ENCODE measurements at places on chromosomes 2 and 18.
A peak's percentile ranks its signal among the peaks of the same experiment; 100 is the strongest.

GRCh38 chr18:2424420-2424819, 146.9 kb downstream of the METTL4 start:
- DNase-seq = no peak

DNA sequence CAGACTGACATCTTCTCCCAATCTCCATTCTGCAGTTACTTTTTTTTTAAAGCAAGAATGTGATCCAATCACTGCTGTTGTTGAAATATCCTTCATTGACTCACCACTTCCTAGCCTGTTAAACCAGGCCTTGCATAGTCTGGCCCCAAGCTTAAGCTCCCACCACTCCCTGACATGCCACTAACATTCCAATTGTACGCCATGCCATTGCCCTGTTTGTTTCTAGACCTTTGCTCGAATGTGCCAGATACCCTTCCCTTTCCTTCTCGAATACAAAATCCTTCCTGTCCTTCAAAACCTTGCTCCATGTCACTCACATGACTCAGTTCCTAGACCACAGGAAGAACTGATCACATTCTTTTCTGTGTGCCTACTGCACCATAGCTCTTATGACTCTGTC, 224.2 kb downstream of the CYRIA start:
- DNase-seq = no peak

DNA sequence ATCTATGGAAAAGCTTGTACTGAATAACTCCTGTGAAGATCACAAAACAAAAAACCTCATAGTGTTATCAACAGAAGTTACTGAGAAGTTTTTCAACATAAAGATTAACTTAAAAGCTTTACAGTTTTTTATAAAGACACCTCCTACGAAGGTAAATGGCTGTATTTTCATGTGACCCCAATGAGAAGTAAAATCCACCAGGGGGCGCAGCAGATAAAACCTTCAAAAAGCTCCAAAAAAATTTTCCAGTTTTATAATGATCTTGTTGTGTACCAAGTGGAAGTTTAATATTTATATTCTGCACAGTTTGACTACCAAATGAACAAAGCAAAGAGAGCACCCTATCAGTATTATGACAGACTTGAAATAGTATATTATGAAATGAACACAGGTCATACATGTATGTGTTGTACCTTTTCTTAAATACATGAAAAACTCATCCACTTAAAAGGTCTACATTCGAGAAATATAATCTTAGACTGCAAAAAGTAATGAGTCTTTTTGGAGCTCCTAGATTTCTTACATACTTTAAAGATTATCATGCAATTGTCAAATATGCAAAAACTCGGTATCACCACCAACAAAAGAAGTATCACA, 38.5 kb downstream of the PNO1 start:
- DNase-seq = no peak

DNA sequence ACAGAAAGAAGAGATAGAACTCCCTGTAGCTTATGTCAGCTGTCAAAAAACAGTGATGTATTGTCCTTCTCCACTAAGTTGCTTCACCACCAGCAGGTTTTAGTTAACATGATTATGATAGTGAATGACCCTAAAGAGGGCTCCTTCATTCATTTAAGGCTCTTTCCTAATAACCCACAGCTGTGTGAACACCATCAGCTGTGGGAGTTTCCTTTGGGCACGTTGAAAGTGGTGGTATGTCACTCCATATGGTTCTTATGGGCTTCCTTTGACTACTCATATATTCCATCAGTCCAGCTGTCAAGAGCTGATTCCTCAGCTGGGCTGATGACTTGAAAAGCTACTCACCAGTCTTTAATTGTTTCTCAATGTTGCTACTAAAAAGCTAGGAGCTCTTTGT, 210.3 kb downstream of the UBE2E3 start:
- no peak for DNase-seq

DNA sequence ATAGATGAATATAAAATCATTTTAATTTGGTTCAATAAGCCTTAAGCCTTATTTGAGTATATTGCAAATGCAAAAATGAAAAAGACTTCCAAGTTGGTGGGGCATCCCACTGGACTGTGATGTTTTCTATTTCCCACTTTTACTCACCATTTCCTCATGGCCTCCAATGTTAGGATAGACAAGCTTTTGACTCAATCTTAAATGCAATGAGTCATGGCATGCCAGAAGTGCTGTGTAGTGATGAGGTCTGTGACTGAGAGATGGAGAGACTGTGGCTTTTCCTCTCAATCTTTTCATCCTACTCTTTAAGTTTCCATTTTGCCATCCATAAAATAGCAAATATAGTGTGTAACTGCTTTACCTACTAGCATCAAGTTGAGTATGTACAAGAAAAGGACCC, 1401.2 kb upstream of the CELF4 start:
- no peak for DNase-seq

DNA sequence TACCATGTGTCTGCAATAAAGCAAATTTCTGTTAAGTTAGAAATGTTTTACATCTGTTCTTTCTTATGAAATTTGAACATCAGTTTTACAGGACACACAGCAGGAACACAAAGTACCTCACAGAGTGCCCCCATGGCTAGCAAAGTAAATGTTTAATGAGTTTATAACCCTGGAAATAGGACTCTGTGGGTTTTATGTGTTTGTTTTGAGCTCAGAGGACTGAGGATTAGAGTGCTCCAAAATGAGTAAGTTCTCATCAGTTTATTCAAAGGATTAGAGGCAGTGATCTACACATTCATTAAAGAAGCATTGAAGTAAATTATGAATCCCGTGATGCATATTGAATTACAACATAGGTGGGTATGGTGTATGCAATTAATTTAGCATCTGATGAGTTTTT, 281.8 kb downstream of the GULP1 start:
- DNase-seq = peak; percentile 84

GRCh38 chr2:234979204-234980167, 27.7 kb downstream of the SH3BP4 start:
- DNase-seq = peak; percentile 19

- DNase-seq = no peak
Measured at GRCh38 chr2:30373881-30374302, 73.2 kb upstream of the LCLAT1 start.

GRCh38 chr2:154623819-154624218, 74.7 kb upstream of the KCNJ3 start:
- peak; percentile 70 for DNase-seq

- peak; percentile 86 for DNase-seq
Measured at GRCh38 chr18:62325806-62326645, 916 bp downstream of the TNFRSF11A start.

DNA sequence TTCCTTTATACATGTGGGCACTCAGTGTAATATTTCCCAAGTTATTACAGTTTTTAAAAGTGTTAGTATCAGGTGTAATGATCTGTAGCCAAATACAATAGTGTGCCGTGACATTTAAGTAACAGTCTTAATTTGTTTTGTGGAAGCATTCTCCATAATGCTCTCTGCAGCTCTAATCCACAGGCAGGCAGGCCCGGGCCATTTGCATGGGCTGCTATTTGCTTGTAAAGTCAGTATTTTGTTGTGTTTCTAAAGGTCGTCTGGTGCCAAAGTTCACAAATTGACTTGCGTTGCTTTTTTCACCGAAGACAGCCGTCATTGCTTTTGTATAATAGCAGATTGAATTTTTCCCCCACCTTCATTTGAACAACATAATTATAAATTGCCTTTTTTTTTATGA, 153.0 kb downstream of the GBX2 start:
- DNase-seq = no peak

GRCh38 chr2:4973973-4974372, 718.2 kb upstream of the SOX11 start:
- DNase-seq = no peak

DNA sequence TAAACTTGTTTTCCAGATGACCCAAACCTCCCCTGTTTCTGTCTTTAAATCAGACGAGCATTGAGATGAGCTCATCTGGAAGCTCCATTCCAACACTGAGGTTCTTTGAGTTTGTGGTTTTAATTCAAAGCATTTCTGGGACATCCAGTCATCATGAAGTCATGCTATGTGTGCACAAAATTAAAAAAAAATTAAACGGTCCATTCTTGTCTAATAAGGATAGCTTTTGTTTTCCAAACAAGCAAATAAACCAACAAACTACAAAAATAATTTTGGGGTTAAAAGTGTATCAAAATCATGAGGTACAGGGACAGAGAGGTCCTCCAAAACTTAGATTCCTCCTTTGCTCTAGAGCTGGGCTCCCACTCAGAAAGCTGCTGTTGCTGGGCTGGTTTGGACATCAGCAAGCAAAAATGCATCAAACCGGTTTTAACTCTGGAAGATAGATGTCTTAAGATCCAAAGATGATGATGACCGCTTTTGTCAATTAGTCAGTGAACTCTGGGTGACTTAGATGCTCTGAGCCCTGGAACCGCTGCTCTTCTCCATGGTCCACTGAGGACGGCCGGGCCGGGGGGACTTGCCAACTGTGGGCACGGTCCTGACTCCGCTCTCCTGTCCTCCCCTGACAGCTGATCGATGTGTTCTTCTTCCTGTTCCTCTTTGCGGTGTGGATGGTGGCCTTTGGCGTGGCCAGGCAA, 65.4 kb downstream of the TRPM8 start:
- no peak for DNase-seq

- DNase-seq = no peak
Measured at GRCh38 chr18:37343542-37343851, 222.1 kb downstream of the CELF4 start.

DNA sequence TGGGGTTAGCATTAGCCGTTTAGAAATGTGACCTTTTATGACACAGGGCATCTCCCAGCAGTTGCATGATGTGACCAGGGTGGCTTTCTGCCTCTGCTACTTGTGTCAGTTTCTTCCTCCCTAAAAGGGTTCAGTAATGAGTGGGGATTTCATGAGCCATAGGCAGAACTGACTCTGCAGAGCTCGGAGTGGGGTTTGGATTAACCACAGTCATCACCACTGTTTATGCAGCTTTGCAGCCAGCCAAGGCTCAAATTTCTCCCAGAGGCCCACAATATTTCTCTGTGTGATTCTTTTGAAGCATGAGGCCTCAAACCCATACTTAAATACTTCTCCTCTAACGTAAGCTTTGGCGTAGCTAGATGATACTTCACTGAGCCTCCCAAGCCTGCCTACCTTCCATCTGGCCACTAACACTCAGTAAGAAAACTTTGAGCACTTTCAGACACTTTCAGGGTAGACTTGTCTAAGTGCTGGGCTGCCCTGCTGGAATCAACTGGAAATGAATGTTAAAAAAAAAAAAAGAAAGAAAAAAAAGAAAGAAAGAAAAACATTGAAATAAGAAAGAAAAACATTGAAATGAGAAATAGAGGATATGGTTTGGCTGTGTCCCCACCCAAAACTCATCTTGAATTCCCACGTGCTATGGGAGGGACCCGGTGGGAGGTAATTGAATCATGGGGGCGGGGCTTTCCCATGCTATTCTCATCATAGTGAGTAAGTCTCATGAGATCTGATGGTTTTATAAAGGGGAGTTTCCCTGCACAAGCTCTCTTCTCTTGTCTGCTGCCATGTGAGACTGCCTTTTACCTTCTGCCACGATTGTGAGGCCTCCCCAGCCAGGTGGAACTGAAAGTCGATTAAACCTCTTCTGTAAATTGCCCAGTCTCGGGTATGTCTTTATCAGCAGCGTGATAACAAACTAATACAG, 11.5 kb upstream of the LAPTM4A start:
- DNase-seq = peak; percentile 17

DNA sequence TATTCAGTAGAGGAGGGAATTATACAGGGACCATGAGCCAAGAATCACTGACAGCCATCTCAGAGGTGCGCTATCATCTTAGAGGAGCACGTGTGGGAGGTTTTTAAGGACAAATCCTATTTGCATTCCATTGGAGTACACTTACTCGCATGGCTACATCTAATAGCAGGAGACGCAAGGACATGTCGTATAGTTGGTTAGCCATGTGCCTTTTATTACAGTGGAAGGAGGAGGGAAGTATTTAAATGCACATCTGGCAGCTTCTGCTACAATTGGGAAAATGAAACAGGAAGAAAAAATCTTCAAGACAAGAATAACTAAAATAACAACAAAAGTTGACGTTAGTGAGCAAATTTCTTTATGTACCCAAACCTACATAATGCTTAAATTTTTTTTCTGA, 86.5 kb upstream of the UGP2 start:
- DNase-seq = no peak

DNA sequence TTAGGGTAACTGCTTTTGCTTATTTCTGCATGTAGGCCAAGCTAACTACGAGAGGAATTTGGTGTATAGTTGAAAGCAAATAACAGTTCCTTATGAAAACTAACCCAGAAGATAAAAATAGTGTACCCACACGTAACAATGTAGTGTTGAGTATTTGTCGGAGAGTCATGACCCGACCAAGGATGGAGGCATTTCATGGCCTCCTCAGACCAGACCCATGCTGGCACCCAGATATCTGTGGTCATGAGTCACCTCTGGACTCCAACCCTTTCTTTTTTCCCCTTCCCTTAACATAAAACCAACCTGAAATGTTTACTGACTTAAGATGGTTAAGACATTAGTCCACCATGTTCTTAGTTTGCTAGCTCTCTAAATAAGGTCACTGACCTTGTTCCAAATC, 318.7 kb downstream of the NOL4 start:
- DNase-seq = no peak

- no peak for DNase-seq
Measured at GRCh38 chr2:109080757-109081156, 48.2 kb upstream of the SH3RF3 start.

GRCh38 chr18:60693426-60693825, 320.9 kb upstream of the MC4R start:
- peak; percentile 36 for DNase-seq

- DNase-seq = peak; percentile 64
Measured at GRCh38 chr2:37786191-37786698, 114.8 kb upstream of the CDC42EP3 start.

All from NCI-H69 (cell line).